Foreskin keratinocyte (primary cell): ENCODE measurements at places on chromosomes 6 and 20. TPM values are rescaled to one million over a fixed set of nuclear protein-coding genes. Genes with fewer than 3 reads are reported as not detected.

- no peak for DNase-seq
These were observed 83.0 kb upstream of the CITED2 start for GRCh38 chr6:139457476-139457875.

- DNase-seq = no peak
These were observed 116.0 kb upstream of the JARID2 start for GRCh38 chr6:15129887-15130286.

- DNase-seq = no peak
These were observed 74.0 kb downstream of the MRPL14 start for GRCh38 chr6:44053106-44053756.

GRCh38 chr6:20933057-20933788 lies 399.0 kb downstream of the CDKAL1 start:
- no peak for DNase-seq

GRCh38 chr6:16979677-16980370 lies 122.0 kb upstream of the STMND1 start:
- no peak for DNase-seq

Gene SMPDL3A
- polyA plus RNA-seq = 2.7 and 5.0 TPM in 2 replicates

Gene DEFB124
- polyA plus RNA-seq = not detected in 2 replicates

Gene MCHR2
- not detected in 2 replicates for polyA plus RNA-seq
